Hindlimb muscle (tissue), 1 donor: ENCODE measurements at places on chromosomes 11 and 22.

DNA sequence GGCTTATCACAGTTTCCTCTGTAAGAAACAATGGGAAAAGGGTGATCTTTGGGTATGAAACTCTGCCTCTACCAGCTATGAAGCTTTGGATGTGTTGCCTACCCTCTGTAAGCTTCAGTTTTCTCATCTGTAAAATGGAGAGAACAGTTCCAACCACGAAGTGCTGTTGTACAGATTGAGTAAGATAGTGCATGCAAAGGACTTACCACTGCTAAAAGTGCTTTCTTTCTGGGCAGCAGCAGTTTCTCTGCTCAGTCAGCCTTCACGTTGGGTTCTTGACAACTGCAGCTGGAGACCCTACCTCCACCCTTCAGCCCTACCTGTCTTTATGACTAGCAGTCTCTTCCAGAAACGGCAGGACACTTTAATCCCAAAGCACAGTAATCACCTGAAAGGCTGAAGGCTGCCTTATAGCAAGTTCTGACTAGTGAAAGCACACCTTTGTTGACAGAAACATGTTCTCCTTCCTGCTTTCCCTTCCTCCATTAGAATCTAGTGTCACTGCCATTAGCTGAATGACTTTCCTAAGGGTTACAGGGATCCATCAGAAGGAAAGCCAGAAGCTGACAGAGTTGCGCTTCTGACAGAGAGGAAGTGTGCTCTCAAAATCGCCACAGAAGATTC, 91.4 kb downstream of the RPL27A start:
- DNase-seq = no peak

DNA sequence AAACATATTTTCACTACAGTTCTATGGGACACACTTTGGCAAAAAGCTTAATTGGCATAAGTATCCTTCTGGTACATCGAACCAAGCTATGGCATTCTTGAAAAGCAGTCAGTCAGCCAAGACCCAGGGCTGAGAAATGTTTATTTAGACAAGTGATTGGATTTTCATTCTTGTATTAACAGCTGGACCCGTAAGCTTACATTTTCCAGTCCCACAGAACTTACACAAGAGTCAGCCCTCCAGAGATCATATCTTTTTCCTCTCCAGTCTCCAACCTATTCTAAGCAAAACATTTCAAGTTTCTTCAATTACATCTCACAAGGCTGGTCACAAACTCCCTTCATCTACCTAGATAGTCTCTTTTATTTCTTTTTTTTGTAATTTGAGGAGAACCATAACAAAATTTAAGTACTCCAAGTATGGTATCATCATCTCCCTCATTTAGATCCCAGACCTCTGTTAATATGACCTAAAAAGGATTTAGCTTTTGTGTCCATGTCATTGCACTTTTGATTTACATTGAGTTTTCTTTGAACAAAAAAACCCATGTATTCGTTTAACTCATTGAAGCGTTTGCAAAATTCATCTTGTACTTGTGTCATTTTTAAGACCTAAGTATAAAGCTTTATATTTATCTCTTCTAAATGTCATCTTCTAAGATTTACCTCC, 67.9 kb upstream of the GRK3 start:
- no peak for DNase-seq

DNA sequence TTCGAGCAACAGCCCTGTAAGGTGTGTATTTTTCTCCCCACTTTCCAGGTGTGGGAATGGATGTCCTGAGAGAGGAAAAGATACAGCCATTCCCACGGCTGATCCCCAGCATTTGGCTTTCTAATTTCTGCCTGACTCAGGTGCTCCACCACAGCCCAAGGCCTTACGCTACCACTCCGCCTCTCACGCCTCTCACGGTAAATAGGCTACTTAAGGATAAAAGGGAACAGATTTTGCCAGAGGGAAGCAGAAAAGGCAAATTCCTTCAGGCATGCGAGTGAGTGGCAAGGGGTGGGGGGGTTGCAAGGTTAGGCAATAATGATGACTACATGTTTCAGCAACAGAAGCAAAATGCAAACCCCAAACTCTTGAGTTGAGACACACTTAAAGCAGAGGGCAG, 9.2 kb downstream of the PVALB start:
- DNase-seq = no peak

DNA sequence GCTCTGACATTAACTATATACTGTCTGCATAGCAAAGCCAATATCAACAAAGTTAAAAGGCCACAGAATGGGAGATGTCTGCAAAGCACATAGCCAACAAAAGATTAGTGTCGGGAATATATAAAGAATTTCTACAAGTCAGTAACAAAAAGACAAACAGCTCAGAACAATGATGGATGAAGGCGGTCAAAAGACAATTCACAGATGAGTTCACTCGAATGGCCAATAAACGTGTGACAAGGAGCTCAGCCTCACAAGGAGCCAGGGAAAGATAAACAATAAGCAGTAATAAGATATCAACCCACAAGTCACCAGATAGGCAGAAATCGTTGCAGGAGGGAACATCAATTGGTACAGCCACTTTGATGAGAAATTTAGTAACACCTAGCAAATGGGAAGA, 106.0 kb upstream of the ISX start:
- DNase-seq = no peak

DNA sequence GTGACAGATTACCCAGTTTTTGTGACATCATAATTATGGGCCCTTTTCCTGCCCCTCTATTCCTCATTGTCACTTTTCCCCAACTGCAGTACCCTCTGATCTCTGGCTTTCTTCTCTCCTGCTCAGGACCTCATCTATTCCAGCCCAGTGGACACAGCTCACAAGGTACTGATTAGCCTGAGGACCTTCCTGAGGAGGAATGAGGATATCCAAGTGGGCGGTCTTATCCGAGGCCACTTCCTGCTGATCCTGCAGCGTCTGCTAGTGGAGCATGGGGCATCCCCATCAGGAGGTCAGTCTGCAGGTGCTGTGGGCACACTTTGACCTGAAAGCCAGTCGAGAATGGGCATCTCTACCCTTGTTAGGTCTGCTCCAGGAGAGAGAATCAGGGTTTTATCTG, 24.5 kb upstream of the CCDC134 start:
- no peak for DNase-seq

GRCh38 chr22:33325232-33326004, 267.2 kb upstream of the SYN3 start:
- DNase-seq = no peak

DNA sequence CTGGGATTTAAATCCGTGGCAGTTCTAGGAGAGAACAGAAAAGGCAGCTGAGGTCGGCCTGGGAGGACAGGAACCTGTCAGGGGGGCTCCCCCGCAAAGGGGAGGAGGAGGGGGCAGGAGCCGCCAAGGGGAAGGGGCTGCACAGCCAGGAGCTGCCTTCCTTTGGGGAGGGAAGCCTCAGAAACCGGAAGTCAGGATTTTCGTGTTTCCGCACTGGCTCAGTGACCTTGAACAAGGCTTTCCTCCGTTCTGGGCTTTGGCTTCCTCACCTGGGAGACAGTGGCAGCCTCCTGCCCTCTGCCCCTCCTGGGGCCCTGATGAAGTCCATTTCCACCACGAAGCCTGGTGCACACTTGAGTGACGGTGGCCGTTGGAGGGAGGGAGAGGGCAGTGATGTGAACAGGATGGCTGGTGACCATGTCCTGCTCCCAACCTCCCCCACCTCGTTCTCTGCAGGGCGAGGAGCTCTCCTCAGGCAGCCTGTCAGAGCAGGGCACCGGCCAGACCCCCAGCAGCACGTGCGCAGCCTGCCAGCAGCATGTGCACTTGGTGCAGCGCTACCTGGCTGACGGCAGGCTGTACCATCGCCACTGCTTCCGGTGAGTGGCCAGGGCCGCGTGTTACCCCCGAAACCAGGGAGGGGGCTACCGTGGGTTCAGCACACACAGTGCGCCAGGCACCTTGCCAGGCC, 12.6 kb downstream of the MICALL1 start:
- DNase-seq = no peak

DNA sequence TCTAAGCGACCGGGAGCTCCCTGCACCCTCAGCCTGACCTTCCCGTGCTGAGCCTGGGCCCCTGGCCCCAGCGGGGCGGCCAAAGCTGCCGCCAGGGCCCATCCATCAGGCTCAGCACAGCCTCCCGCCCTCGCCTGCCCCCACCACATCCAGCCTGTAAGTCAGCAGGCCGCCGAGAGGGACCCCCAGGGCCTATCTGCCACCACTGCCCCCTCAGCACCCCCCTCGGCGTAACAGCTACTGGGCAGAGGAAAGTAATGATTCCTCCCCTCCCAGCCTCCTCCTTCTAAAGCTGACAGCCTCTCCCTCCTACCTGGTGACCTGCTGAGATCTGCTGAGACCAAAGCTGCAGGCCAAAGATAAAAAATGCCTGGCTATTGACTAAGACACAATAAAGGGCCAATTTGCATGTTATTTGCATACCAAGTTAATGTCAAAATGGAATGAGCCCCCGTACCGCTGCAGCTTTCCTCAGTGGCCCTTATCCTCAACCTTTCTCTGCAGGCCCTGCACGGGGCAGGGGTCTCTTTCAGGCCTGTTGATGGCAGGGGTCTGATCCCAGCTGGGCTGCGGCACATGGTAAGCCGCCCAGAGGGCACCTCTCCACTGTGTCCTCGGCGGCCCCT, 51.6 kb downstream of the RPUSD4 start:
- DNase-seq = no peak

- DNase-seq = no peak
Observed at GRCh38 chr11:116980136-116980793, 118.0 kb downstream of the SIK3 start.

DNA sequence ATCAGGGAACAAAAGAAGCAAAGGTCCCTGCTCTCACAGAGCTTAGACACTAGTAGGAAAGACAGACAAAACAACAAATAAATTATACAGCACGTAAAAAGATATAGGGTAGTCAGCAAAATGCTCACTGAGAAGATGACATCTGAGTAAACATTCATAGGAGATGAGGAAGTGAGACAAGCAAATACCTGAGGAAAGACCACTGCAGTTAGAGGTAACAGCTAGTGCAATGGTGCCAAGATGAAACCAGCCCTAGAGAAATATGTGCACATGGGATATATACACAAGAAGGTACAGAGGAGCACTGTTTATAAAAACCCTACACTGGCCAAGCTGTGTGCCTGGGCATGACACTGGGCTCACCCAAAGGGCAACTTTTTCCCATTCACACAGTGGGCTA, 9.8 kb downstream of the CYP2R1 start:
- DNase-seq = no peak

- no peak for DNase-seq
Observed at GRCh38 chr11:24390016-24390415, 106.8 kb upstream of the LUZP2 start.

DNA sequence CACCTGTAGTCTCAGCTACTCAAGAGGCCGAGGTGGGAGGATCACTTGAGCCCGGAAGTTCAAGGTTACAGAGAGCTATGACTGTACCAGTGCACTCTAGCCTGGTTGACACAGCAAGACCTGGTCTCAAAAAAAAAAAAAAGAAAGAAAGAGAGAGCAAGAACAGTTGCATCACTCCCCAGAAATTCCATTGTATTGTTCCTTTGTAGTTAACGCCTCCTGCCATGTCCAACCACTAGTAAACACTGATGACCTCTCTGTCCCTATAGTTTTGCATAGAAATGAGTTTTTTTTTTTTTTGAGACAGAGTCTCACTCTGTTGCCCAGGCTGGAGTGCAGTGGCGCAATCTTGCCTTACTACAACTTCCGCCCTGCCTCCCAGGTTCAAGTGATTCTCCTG, 10.8 kb downstream of the PATL1 start:
- DNase-seq = no peak

DNA sequence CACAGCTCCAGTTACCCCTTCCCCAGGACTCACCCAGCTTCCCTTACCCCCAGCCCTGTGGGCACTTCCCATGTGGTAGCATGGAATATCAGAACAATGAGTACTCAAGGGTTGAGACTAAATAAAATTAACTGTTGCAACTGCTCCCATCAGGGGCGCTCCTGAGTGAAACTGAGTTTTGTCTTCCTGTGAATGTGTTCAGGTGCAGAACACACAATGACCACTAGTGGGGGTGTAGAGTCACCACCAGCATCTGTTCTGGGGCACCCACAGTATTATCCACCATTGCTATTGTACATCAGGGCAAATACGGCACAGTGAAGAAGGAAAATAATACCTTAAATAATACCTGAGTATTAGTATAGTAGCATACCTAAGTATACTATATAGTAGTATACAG, 689.7 kb downstream of the TBC1D22A start:
- DNase-seq = no peak

GRCh38 chr11:117057727-117058126, 40.5 kb downstream of the SIK3 start:
- DNase-seq = no peak

DNA sequence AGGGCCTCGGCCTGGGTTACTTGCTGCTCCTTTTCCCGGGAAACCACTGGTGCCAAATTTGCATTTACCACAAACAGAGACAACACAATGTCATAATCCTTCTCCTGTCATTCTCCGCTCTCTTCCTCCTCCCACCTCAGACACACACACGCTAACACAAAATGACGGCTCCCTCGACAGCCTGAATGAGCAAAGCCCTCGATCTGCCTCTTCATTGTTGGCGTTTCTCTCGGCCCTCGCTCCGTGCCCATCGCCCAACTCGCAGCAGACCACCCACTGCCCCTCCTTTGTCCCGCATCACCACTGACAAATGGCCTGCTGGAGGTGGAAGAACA, 12.5 kb upstream of the TCF20 start:
- no peak for DNase-seq

DNA sequence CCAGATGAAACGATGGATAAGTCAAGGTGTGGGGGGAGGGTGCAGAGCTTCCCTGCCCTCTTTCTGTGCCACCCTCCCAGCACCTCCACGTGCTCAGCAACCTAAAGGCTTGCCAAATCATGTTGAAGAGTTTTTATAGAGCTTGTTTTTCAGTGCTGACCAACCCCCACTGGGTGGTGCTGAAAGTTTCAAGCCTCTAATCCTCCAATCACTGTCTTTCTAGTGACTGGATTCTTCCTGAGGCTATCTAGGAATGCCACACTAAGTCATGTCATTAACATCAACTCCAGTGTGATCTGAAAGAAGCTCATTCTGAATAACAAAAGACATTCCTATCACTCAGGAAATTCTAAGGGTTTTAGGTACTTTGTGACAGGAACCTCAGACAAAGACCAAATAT, 382.6 kb downstream of the DYNC2H1 start:
- no peak for DNase-seq

DNA sequence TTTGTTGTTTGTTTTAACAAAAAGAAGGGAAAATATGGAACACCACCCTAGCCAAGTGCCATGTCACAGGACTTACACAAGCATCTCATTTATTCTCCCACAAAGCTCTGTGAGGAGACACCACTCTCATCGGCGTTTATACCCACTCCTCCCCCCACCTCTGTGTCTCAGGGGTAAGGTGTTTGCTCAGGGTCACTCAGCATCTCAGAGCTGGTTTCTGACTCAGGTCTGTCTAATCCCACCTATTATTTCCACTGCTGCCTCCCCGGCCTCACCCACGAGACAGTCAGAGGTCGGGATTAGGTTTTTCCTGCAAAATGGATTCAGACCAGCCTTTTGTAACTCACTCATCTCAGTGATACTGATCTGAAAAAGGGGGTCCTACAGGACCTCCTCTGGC, 786.0 kb downstream of the OPCML start:
- DNase-seq = no peak
